Stimulated activated CD4-positive, alpha-beta T cell treated with anti-CD3 and anti-CD28 coated beads, Interleukin-2, amount 100 ng/mL, for 4 hours (primary cell): ENCODE measurements at places on chromosomes 6 and 20.

DNA sequence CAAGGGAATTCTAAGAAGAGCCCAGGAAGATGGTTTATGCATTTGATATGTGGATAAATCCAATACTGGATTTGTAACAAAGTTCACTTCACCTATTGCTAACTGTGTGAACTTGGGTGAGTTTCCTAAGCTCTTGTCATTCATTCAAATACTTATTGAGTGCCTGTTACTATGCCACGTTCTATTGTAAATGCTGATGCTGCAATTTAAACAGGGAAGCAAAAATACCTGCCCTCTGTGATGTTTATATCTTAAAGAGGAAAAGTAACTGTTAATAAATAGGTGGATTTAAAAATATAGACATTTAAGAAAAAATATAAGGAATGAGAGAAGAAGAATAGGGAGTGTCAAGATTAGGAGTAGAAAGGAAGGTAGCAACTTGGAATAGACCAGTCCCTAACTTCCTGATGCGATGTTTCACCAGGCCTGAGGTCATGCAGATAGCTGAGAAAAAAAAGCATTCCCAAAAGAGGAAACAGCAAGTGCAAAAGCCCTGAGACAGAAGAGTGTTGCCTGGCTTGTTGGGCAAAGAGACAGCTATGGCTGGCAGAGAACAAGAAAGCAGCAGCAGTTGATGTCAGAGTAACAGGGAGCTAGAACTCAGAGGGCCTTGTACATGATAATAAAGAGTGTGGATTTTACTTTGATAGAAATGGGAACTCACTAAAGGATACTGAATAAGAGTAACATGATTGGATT is 54.3 kb upstream of the TCF21 start:
- no peak for DNase-seq

- DNase-seq: no peak
Observed at GRCh38 chr6:133546098-133546497, 304.9 kb downstream of the EYA4 start.

GRCh38 chr20:41452226-41452625 is 85.6 kb upstream of the EMILIN3 start:
- no peak for DNase-seq

GRCh38 chr20:57922706-57923105 is 212.9 kb upstream of the PMEPA1 start:
- DNase-seq: no peak

DNA sequence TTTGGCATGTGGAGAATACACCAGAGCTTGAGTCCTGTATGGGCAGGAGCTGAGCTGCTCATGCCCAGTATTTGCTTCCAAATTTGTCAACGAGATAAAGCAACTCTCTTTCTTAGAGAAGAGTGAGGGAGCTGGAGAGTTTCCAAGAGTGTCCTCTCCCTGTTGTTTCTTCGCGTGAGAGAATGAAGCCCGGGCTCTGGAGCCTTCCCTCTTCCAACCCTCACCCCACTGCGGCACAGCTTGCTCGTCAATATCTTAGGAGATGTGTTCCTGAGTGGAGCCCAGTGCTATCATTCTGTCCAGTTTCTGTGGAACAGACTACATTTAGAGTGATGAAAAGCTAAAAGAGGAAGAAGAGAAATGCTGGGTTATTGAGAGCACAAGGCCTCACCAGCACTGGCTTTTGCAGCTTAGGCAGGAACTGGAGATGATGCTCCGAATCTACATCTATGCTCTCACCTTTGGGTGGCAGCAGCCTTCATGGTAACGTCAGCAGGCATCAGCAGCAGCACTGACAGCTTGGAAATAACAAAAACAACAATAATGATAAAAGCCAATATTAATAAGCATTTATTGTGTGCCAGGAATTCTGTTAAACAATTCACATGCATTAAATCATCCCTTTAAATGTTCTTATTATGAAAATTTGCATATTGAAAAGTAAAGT is 66.5 kb upstream of the TFB1M start:
- DNase-seq: no peak

DNA sequence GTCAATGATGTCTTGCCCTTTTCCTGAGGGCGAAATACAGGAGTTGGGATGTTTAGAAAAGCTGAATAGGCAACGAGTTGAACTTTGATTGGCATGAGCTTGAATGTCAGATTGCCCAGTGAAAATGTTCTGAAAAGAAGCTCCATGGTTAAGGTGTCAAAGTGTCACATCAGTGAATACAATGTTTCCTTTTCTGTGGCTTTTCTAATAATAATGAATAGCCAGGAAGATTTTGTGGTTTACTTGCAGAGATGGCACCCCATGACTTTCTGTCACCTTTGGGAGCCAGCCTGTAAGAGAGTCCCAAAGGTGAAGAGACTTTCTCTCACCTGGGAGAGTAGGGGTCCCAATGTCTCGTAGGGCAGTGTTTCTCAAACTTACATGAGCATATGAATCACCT is 119.2 kb downstream of the KCNQ5 start:
- no peak for DNase-seq

DNA sequence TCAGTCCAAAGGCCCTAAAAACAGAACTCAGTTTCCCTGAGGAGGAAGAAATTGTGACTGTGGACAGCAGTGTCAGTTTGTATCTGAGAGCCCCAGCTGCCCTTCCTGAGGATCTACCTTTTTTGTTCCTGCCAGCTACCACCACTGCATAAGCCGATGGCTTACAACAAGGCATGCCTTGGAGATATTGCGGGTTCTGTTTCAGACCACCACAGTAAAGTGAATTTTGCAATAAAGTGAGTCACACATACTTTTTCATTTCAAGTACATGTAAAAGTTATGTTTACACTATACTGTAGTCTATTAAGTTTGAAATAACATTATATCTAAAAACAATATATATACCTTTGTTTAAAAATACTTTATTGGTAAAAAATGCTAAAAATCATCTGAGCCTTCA is 9.6 kb upstream of the CST3 start:
- no peak for DNase-seq

GRCh38 chr6:16591396-16592222 is 169.7 kb downstream of the ATXN1 start:
- DNase-seq: no peak

DNA sequence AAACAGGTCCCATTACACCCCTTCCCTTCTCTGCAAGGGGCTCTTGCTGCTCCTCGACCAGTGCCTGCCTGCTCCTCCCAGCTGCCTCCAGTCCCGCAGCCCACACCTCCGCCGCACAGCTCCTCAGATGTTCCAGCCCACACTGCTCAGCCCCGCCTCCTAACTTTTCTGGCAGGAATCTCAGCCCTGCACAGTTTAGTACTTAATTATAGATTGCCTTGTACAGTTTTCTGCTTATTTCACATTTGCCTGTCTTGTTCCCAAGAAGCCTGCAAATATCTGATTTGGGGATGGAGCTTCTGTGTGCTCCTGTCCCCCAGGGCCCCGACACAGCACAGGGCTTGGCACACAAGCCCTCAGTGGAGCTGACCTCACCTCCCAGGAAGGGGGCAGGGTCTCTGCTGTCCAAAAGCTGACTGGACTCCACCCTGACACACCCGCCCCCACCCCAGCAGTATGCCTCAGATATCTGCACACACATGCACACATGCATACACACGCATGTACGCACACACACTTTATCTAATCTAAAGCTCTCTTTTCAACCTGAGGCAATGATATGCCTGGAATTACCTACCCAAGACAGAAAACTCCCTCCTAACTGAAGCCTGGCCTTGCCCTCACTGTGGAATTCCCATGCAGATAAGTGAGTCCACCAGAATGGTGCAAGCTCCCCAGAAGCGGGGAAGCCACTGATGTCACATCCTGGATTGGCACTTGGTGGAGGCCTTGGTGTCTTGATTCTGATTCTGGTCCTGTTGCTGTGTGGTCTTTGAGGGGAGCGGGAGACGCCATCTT is 1.2 kb upstream of the PNPLA1 start:
- no peak for DNase-seq

DNA sequence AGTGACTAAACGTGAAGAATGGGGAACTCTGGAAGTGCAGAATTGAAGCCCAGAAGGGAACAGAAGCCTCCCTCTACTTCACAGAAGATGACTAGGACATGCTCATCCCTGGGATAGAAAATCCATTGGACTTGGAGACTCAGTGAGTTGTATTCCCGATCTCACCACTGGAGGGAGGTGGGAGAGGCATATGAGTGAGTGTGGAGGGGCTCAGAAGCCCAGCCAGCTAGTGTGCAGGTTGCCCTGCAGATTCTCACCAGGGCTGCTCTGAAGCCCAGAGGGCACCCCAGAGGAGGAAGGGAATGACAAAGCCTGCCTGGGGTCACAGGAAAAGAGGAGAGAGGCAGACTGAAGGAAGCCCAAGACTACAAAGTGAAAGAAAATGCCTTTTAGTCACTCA is 42.1 kb upstream of the HLA-E start:
- no peak for DNase-seq

DNA sequence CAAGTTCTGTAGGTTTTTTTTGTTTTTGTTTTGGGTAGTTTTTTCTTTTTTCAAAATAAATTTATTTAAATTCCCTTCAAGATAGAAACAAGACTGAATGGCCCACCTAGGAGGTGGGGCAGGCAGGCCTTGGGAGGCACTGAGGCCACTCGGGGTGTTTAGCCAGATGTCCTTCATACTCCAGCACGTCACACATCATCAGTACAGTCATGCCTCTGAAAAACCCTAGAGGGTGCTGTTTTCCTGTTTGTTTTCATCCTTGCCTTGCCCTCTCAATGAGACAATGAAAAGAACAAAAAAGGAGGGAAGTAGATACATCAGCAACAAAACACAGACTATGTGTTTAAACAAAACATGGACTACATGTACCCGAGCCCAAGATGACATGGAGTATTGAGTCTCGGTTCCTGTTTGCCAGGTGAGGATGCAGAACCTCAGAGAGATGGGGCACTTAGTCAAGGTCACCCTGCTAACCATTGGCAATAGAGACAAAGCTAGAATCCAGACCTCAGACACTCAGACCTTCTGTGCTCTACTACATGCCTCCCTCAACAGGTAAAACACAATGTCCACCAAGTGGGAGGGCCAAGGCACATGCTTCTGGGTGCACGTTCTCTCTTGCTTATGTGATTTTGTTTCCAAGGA is 26.8 kb upstream of the CLIC5 start:
- no peak for DNase-seq

DNA sequence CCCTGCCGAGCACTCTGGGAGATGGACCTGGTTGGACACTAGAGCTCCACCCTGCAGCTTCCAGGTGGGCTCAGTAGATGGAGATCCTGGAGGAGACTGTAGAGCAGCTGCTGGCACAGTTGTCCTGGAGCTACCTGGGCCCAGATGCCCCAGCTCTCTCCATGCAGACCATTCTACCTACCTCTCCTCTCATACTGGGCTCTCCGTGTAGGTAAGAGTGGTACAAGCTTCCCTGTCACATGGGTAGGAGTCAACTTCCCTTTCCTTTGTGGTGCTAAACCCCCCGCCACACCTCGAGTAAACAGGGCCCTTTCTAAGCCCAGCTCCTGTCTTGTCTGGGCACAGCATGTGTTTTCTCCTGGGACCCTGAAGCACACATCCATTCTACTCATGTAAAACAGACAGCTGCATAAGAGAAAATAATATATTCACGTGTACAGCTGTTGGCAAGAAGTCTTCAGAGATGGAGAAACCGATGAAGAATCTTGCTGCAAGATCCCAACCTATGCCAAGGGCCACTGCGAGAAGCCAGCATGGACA is 108.1 kb upstream of the DUSP22 start:
- DNase-seq: no peak

DNA sequence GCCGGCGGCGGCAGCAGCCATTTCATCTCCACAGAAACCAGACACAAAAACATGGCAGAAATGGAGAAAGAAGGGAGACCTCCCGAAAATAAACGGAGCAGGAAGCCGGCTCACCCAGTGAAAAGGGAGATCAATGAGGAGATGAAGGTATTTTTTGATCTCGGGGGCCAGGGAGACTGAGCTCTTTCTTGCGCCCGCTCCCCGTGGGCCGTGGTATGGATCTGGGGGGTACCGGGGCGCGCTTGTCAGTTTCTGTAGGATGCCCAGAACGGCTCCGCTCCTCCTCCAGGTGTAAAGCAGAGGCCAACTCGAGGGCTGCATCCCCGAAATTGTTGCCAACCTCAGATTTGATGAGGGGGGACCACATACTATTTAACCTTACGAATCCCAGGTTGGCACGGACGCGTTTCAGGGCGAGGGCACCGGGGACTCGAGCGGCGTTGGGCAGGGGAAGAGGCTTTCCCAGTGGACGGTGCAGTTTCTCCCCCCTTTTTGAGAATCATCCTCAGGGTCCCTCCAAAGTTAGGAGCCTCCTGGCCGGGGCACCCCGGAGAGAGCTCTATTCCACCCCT is 735 bp downstream of the SOBP start:
- no peak for DNase-seq

DNA sequence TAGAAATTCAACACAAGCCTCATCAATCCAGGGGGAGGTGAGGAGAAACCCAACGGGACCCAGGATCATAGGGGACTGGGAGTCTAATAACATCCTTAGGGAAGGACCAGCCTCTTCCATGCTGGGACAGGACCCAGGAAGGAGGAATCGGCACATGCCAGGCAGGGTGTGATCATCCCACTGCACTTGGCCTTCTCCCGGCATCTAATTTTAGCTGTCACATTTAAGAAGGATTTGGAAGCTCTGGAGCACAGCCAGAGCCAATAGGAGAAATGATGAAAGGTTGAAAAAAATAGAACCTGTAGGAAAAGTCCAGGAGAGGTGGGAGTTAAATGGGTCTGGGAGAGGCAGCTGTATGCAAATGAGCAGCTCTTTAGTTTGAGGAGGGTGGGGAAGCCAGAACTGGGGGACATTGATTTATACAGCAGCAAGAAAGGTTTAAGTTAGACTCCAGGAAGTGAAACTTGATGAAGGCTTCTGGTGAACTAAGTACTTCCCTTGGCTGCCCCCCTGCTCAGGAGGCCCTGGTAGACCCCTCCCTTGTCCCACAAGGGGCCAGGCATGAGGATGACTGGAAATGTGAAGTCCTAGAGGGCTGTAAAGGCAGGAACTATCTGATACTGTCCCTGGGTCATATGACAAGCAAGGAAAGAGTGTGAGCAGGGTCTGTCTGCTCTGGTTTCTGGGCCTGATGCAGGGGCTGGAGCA is 260.3 kb downstream of the LRFN2 start:
- DNase-seq: no peak

GRCh38 chr20:39468703-39469102 is 506.6 kb downstream of the DHX35 start:
- no peak for DNase-seq

- no peak for DNase-seq
Observed at GRCh38 chr20:18225632-18226031, 62.7 kb upstream of the ZNF133 start.

- DNase-seq: no peak
Observed at GRCh38 chr6:85456782-85457181, 6.9 kb downstream of the NT5E start.

DNA sequence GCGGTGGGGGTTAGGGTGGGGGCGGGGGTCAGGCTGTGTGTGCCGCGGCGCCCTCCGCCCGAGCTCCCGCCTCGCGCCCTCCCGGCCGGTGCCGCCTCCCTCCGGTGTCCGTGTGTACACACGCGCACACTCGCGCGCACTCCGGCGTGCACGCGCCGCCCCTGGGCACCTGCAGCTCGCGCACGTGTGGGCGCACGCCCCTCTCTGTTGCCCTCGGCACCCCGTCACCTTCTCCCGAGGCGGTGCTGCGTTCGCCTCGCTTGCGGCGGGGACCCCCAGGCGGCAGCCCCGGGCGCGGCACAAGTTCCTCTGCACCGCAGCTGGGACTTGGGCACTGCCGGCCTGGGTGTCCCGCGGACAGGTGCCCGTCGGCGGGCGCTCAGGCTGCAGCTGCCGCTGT is 525 bp downstream of the MACROD2 start:
- DNase-seq: no peak
